ENCODE measurements at places on chromosomes 7 and 10.

DNA sequence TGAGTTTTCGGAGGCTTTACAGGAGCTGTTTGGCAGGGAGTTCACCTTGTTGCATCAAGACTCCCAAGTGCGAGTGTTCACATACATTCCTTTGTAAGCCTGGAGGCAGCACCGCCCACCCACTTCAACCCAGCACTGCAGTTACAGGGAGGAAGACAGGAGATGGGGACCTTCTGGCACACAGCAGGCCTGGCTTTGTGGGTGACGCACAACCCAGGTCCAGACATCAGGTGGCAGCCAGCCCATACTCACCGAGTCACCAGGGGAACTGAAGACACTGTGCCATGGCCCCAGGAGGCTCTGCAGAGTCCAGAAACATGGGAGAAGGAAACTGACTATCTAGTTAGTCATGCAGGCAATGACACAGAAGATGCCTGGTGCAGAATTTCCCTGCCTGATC, 305.9 kb upstream of the RNF32 start:
- DNase-seq, result no peak

GRCh38 chr7:24572016-24572392, 1.2 kb upstream of the PALS2 start:
- DNase-seq, result no peak

DNA sequence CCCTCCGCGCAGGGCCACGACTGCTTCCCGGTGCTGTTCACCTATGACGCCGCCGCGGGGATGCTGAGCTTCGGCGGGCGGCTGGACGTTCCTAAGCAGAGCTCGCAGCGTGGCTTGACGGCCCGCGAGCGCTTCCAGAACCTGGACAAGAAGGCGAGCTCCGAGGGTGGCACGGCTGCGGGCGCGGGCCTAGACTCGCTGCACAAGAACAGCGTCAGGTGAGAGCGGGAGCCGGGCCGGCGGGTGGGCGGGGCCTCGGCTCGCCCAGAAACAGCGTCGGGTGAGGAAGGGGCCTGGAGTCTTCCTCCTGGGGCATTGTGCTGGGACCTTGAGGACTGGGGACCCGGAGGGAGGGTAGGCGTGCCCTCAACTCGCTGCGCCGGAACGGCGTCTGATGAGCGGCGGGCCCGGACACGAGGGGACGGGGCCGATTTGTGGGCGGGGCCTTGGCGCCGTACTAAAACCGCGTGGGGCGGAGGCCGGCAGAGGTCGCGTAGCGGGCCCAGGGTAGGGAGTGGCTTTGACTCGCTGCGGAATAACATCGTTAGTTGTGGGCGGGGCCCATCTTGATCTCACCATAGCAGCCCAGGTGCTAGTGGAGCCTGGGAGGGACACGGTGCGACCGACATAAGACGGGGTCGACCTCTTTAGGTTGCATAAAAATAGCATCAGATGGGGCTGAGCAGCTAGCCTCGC, 15.6 kb downstream of the PDAP1 start:
- DNase-seq, result peak; percentile 90

DNA sequence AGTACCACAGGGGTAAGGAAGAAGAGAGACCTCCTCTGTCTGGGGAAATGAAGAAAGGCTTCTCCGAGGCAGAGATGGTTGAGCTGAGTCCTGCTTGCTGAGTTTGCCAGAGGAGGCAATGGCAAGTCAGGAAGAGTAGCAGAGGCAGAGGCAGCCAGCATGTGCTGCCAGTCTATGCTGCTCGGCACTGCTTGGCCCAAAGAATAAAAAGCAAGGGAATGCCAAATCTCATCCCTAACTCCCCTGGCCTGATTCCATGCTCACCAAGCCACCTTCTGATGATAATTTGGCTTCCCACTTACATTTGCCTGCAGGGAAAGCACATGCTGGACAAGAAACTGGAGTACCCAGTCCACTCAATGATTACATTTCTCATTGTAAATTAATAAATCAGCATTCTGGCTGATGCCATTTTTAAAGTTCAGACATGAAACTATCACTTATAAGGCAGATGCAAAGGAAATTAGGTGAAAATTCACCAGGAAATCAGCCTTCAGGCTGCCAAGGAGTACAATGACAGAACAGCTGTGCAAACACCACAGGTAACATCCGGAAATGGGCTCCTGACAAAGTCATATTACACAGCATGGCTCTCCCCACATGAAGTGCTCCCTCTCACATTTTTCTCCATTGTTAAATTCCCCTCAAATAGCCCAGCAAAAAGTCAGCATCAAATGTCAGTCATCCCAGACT, 245.9 kb downstream of the MTERF1 start:
- no peak for DNase-seq

- no peak for DNase-seq
These were observed 64.2 kb upstream of the CAPZA2 start for GRCh38 chr7:116798232-116798631.

DNA sequence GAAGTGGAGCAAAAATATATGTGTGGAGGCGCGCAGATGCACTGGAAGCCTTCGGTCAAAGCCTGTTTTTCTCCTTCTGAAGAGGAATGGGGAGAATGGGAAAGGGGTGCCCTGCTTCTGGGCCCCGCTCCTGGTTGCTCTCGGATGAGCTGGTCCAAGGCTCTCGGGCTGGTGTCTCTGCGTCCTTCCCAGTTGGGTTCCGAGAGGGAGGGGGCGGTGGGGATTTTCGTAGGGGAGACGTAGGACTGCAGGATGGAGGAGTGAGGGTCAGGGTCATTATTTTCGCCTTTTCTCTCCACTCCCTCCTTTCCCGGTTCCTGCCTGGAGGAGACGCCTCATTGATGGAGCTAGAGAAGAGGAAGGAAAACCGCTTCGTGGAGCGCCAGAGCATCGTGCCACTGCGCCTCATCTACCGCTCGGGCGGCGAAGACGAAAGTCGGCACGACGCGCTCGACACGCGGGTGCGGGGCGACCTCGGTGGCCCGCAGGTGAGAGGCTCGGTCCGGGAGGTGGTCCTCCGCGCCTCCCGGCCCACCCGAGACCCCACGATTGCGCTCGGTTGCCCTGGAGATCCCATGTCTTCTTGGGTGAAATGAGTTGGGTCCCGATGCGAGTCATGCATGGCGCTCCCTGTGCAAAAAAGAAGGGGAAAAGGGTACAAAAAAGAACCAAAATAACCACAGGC, 790 bp downstream of the ADAM22 start:
- DNase-seq, result no peak

GRCh38 chr10:78413076-78414055, 379.7 kb downstream of the RPS24 start:
- no peak for DNase-seq

- no peak for DNase-seq
These were observed 29.1 kb upstream of the LRGUK start for GRCh38 chr7:134098072-134098471.

DNA sequence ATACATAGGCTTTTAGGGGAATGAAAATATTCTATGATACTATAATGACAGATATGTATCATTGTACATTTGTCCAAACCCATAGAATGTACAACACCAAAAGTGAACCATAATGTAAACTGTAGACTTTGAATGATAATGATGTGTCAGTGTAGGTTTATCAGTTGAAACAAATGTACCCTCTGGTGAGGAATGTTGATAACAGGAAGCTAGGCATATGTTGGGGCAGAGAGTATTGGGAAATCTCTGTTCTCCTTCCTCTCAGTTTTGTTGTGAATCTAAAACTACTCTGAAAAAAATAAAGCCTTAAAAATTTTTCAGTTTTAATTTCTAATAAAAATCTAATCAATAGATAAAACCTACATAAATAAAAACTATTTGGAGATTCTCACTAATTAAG, 36.9 kb downstream of the C1GALT1 start:
- DNase-seq, result no peak

DNA sequence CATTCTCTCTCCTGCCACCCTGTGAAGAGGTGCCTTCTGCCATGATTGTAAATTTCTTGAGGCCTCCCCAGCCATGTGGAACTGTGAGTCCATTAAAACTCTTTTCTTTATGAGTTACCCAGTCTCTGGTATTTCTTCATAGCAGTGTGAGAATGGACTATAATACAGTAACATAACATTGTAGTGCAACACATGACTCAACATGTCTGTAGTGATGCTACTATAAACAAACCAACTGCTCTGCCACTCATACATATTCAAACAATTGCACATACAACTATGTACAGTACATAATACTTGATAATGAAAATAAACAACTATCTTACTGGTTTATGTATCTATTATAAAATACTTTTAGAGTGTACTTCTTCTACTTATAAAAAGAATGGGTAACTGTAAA, 7.1 kb downstream of the ATOH7 start:
- no peak for DNase-seq

All from Right ventricle myocardium inferior (tissue), 1 donor.